ENCODE measurements at places on chromosomes 2 and 18.

GRCh38 chr2:118050974-118051373 lies 37.1 kb upstream of the CCDC93 start:
- no peak for DNase-seq

DNA sequence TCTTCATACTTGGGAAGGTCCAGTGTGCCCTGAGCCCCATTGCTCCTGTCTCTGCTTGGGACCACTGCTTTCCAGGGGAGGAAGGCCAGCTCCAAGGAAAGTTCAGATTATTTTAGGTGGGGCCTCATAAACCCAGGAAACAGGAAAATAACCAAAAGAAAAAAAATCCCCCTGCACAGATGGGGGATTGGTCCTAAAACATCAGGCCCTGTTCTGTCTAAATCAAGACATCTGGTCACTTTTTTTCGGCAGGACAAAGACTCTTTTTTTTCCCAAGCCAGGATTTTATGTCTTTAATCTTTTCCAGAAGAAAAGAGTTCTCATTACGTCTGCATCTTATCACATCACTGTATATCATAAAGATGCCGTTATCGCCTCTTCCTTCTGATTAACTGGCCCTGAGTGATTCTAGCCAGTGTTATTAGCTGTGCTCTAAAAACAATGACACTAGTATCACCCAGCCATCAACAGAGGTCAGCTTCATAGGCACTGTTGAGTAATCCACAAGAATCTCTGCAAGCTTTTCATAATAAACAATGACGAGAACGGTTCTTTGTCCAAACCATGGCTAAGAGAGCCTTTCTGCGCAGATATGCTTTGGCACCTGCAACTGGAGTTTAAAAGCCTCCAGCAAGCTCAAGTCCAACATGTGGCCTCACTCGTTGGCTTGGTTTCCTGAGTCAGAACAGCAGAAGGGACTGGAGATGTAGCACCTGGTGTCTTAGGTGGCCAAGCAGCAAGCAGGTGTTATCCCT lies 138.2 kb downstream of the VAPA start:
- no peak for DNase-seq

- no peak for DNase-seq
These were observed 134.3 kb downstream of the THADA start for GRCh38 chr2:43461453-43462073.

GRCh38 chr2:232615339-232615738 lies 18.1 kb upstream of the EFHD1 start:
- DNase-seq: no peak

GRCh38 chr18:58562999-58563667 lies 65.8 kb downstream of the ALPK2 start:
- no peak for DNase-seq

DNA sequence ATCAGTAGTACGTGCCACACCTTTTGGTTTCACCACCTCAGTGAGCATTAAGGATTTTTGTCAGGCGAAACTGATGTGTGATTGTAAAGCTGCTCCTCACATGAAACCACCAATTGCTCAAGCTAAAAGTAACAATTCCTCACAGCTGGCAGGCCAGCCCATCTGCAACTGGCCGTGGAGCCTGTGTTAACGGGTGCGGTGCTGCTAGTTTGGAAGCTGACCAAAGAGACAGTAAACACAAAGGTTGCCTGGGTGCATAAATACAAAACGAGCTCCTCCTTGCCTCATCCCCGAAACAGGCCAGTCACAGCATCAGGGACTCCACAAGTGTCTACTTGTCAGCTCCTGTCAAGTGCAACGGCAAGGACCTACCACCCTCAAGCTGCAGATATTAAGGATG lies 32.0 kb downstream of the LGALSL start:
- DNase-seq: no peak

DNA sequence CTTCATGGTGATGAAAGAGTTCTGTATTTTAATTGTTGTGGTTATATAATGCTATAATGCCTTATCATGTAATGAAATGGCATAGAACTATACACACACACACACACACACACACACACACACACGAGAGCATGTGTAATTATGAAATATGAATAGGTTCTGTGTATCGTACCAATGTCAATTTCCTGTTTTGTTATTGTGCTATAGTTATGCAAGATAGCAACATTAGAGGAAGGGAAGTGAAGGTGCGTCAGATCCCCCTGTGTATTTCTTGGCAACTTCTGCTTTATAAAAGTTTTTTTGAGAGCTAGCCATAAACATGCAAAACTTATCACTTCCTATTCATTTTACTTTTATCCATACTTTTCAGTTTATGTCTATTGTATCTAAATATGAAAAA lies 60.7 kb upstream of the ARHGAP15 start:
- DNase-seq: no peak

DNA sequence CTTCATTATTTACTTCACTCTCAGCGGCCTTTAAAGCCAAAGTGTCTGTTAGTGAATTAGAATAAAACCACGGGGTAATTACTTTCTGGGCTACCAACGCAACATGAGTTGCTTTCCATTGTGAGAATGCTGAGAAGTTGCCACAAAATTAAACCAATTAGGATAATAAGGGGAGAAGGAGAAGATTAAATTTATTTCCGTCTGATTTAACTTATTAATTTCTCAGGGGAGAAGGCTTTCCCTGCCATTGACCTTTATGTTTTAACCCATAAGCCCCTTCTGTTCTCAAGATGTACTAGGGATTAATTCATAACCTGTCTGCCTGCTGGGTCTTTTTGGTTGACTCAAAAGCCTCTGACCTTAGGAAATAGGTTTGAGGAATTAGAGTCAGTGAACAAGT lies 42.3 kb upstream of the IGFBP5 start:
- peak; percentile 84 for DNase-seq

DNA sequence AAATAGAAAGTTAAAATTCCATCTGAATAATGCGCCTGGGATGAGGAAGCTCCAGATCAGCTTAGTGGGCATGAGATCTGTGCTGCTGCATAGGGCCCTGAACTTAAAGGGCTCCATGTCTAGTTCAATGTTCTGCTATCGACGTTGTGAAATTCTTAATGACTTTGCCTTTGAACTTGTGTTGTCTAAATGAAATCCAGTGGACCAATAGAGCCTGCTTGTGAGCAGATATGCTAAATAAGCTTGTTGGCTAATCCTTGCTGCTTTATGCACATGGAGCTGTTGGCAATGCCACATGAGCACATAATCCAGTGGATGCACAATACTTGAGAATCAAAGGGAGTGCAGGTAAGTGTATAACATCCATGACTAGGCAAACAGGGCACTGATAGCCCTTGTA lies 228.6 kb downstream of the TNS1 start:
- peak; percentile 28 for DNase-seq

DNA sequence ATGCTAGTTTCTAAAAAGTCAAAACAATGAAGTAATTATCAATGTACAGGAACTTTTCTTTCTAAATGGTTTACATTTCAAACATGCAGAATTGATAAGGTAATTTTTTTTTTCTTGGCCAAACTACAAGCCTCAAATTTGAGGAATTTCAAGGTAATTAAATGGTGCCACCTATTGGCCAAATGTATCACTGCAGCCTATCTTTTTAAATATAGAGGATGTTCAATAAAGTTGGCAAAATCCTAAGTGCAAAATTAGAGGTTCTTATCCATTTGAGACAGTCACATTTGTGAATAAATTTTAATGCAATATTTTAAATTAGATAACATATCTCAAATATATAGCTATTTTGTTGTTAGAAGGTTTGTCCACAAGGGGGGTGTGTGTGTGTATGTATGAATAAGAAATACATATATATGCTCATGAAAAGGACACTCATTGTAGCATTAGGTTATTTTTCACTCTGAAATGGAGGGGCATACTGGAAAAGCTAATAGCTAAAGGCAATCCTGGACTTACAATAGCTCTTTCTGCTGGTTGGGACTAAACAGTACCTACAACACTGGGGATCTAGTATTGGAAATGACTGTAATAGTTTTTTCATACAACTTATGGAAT lies 26.2 kb downstream of the MMADHC start:
- DNase-seq: peak; percentile 67

GRCh38 chr18:7190547-7191156 lies 40.2 kb upstream of the LRRC30 start:
- peak; percentile 42 for DNase-seq

DNA sequence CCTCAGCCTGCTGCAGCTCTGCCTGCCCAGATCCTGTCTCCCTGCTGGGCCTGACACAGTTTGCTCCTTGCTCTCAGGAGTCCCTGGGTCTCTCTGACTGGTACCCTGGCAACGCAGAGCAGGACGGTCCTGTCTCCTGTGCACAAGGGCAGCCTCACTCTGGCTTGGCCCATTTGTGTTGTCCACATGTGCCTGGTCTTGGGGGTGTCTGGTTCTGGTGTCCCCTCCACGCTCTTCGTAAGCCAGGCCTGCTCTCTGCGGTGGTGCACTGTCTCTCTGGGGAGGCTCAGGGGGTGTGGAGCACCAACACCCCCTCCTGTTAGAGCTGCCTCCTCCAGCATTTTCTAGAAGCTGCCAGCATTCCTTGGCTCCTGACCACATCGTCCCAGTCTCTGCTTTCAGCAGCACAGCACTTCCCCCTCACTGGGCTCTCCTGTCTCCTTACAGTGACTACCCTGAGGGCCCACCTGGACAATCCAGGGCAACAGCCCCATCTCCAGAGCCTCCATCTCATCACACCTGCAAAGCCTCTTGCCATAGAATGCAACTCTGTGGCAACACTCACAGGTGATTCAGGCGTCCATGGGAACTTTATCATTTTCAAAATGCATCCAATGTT lies 235.6 kb upstream of the HS6ST1 start:
- no peak for DNase-seq

DNA sequence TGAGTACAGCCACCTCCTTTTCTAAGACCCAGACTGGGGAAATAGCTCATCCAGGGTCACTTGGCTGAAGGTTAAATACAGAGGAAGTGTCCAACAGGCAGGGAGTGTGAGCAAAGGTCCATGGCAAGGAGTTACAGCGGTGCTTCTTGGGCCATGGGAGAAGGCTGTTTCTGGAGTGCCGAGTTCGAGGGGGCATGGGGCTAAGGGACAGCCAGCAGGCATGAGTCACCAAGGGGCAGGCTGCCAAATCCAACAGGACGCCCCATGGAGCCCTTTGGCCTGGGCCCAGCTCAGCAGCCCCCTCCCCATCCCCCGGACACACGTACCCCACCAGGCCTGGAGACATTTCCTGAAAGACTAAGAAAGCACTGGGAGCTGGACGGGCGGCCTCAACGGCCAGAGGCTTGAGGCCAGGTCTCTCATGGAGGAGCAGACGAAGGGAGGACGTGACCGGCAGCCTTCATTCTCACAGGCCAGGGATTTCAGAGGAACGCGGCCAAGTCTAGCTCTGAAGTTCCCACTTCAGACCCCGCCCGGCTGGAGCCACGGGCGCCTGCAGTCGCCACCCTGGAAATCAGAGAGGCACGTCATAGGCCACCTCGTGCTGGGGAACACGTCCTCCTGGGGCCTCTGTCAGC lies 160.4 kb downstream of the SMAD7 start:
- no peak for DNase-seq

- DNase-seq: peak; percentile 11
These were observed 691.9 kb downstream of the ERBB4 start for GRCh38 chr2:211846714-211847113.

GRCh38 chr2:201983174-201983573 lies 50.5 kb upstream of the FZD7 start:
- DNase-seq: no peak

- no peak for DNase-seq
These were observed 45.5 kb downstream of the CDC42EP3 start for GRCh38 chr2:37625796-37626571.

- no peak for DNase-seq
These were observed 155.5 kb downstream of the ZFP36L2 start for GRCh38 chr2:43070676-43071502.

DNA sequence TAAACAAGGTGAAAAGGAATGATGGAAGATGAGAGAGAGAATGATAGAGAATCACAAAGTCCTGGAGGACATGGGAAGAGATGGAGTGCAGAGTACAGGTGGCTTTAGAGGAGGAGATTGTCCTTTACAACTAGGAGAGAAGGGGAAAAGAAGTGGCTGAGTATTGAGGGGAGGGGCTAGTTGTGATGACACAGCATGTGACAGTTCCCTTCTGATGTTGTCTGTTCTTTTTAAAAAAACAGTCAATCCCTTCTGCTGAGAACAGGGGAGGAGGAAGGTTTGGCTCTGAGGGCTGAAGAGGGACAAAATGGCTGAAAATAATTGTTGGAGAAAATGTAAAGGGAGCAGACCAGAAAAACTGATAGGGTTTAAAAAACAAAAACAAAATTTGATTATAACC lies 44.0 kb downstream of the STEAP3 start:
- DNase-seq: no peak

GRCh38 chr18:68640861-68641260 lies 74.0 kb downstream of the TMX3 start:
- no peak for DNase-seq
